Breast epithelium (tissue), 4 donors: ENCODE measurements at places on chromosomes 3 and 15. TPM values are rescaled to one million over a fixed set of nuclear protein-coding genes. Genes with fewer than 3 reads are reported as not detected.

GRCh38 chr3:5585085-5585484 is 397.6 kb downstream of the EDEM1 start:
- H3K27me3 ChIP-seq, result no peaks in the 10 kb centered on the region
- no peak overlapping the region for H3K4me3 ChIP-seq
- H3K4me1 ChIP-seq, result no peaks in the 10 kb centered on the region
- H3K36me3 ChIP-seq, result no peaks in the 10 kb centered on the region

The GP9 gene
- total RNA-seq, result not detected

DNA sequence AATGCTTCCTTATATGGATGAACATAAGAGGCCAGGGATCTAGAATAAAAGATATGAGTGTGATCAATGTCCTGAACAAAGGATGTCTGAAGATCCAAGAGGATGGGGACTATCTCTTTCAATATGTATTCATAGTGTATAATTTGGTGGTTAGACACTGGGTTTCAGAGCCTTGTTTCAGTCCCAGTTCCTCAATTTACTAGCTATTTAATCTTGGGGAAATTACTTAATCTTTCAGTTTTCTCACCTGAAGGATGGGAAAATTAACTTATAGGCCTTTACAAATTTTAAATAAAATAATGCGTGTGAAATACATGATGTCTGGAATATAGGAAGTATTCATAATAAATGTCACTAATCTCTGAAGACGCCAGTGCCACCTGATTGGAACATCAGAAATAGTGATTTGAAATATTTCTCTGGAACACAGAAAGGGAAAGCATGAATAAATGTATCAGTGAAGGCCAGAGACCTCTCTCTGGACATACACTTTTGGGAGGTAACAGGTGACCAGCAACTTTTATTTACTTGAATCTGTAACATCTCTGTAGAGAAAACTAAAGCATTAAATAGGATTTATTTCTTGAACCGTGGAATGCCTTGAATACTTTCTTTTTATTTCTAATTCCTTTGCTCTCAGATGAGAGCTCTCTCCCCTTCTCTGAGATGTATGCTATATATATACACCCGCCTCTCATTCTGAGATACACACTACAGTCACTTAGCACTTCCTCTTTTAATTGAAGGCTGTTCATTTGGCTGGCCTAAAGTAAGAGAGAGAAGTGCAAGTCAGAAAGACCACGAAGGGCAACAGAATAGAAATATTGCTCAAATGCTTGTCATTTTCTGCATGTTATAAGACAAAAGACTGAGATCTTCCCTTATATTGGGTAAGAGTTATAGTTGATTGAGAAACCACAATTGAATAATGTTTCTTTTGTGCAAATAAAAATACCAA is 407.1 kb downstream of the LSAMP start:
- no peak overlapping the region for H3K4me3 ChIP-seq
- no peak overlapping the region for H3K27ac ChIP-seq
- H3K36me3 ChIP-seq, result no peaks in the 10 kb centered on the region
- H3K4me1 ChIP-seq, result no peaks in the 10 kb centered on the region

The MB21D2 gene
- 6.2 TPM for total RNA-seq

The SEMA6D gene
- total RNA-seq, result 3.0 TPM

The SELENOS gene
- 56.1 TPM for total RNA-seq
